CD4-positive, alpha-beta T cell treated with Interleukin-1 beta for 1 hour (primary cell): ENCODE measurements at places on chromosomes 12 and 14.

DNA sequence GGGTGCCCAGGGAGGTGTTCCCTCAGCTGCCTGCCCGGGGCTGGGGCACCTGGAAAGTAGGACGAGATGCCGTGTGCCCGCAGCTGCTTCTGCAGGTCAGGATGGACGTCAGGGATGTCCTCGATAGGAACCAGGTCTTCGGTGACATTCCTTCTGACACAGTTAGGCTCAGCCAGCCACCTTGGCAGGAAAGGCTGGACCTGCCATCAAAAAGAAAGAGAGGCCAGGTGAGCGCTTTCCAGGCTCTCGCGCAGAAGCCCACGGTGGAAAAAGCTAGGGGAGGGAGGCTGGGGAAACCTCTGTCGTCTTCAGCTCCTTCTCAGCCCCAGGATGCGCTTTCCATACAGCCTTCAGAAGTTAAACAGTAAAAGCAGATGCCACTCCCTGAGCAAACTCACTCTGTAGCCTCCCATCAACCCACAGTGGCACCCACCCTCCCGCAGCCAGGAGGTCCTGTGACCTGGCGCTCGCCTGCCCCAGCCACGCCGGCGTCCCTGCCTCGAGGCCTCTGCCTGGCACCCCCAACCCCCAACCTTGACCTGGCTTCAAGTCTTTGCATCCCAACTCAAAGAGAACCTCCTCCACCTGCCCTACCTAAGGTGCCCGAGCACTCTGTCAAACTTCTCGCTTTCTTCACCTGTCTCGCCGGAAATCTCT is 1.3 kb downstream of the DDX51 start:
- DNase-seq, result no peak

GRCh38 chr14:67395086-67395875 is 16.7 kb downstream of the PLEK2 start:
- no peak for DNase-seq

DNA sequence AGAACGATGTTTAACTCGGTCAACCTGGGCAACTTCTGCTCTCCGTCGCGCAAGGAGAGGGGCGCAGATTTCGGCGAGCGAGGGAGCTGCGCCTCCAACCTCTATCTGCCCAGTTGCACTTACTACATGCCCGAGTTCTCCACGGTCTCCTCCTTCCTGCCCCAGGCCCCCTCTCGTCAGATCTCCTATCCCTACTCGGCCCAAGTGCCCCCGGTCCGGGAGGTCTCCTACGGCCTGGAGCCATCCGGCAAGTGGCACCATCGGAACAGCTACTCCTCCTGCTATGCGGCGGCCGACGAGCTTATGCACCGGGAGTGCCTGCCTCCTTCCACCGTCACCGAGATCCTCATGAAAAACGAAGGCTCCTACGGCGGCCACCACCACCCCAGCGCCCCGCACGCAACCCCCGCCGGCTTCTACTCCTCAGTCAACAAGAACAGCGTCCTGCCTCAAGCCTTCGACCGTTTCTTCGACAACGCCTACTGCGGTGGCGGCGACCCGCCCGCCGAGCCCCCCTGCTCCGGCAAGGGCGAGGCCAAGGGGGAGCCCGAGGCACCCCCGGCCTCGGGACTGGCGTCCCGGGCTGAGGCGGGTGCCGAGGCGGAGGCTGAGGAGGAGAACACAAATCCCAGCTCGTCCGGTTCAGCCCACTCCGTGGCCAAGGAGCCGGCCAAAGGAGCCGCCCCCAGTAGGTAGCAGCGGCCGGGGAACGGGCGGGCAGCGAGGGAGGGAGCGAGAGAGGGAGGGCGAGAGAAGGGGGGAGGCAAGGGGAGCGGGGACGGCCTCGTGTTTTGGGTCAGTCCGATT is 513 bp downstream of the HOXC11 start:
- DNase-seq, result no peak

DNA sequence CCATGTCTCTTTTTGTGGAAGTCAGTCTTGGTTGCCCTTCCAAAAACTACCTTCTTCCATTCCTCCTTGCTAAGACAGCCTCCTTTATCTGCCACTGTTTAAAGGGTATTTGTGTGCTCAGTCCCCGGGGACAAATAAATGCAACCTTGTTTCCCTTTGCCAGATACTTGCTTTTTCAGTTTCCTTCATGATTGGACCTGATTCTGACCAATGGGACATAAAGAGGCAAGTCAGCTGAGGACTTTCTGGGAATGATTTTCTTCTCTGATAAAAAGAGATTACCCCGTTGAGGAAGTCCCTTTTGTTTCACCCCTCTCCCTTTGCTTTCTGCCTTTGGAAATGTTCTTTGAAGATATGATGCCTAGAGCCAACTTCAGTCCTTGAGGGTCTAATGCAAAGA is 7.4 kb upstream of the TUBA1B start:
- no peak for DNase-seq

- no peak for DNase-seq
These were observed 327.0 kb downstream of the SEC23A start for GRCh38 chr14:38775986-38776385.

DNA sequence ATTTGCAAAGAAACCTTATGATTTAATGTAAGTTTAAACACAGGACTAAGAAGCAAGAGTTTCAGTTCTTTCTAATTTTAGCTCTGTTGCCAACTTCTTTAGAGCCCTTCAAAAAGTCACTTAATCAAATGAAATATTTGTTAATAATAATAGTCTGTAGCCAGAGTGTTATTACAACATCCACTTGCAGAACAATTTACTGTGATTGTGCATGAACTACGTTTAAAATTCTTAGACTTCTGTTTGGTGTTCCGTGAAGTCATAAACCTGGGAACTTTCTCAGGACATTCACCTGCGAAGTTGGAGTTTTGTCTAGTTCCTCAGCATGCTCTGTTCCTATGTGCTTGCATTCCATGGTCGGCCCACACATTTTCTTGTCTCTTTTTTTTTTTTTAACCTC is 244.0 kb upstream of the AVPR1A start:
- no peak for DNase-seq

DNA sequence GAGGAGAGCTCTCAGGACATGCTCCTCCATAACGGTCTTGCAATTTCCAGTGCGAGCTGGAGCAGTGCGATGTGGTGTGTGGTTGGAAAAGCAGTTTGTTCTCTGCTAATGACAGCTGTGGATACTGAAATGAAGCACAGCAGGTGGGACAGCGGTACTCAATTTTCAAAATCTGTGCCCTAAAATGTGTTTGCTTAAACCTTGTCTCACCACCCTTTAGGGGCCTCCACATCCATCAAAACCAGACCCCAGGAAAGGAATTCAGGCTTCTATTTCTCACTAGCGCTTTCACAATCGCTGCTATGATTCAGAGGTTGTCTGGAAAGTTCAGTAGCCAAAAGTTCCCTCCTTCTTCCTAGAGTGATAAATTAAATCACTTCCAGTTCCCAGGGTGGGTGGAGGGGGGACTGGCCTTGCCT is 440.8 kb downstream of the EGLN3 start:
- DNase-seq, result no peak

DNA sequence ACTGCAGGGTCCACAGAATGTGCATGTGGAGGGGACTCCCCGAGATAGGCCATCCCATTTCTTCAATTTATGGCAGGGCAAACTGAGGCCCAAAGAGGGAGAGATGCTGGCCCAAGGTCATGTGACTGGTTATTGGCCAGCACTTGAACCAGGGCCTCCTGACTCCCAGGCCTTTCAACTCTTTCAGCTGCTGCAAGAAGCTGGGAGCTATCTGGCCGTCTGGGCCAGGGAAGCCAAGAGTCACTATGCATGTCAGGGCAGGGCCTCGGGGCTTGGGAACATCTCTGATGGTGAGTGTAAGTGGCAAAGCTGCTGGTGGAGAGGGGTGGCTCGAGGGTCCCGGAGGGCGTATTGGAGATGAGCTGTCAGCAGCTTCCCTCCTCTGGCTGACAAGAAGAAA is 9.5 kb upstream of the LTBP2 start:
- DNase-seq, result no peak

DNA sequence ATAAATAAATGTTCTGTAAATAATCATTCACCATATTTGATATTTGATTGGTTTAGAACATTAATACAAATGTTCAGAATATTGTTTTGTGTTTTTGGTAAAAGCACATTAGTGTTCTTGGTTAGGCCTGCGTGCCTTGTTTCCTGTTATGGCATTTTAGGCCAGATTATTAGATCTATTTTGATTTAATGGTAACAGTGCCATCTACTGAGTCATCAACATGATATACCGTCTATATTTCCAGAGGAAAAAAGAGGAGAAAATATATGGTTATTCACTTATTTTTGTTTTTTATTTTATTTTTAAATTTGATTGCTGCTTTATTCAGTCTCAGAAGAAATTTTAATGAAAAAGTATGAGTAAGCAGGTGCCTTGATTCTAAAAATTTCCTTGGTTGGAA is 60.3 kb downstream of the GPHN start:
- DNase-seq, result no peak

- DNase-seq, result no peak
These were observed 807.8 kb upstream of the TMEM132C start for GRCh38 chr12:127459166-127459565.

DNA sequence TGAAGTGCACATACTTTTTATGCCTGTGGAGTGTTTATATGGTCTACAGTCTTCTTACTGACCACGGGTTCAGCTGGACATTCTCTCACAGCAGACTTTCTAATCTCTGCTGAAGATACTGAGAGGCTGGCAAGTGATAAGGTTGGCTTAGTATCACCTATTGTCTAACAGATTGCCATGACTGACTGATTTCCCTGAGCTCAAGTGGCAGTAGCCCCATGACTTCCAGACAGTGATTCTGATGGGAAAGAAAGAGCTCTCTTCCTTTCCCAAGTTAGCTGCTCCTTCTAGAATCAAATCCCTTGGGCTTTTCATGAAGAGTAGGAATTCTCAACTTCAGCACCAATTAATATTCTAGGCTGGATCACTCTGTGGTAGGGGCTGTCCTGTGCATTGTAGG is 141.4 kb downstream of the ANO4 start:
- DNase-seq, result no peak

- DNase-seq, result no peak
These were observed 51.4 kb upstream of the TMX1 start for GRCh38 chr14:51188566-51189185.

- no peak for DNase-seq
These were observed 450.3 kb downstream of the RMST start for GRCh38 chr12:97912943-97913342.

DNA sequence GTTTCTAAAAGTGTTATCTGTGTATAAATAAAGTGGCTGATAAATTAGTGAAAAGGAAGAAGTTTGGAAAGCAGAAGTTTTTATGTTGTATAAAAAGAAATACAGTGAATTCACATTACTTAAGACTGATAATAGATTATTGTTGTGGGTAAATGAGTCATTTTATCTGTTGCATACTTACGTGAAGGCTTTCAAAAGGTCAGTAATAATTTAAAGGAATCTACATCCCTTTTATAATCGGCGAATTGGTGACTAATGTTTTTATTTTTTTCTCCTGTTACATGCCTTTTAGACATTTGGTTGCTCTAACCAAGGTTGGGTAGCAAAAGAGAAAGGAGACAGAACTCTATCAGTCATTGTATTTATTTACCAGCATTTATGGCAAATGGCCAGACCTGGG is 155.9 kb downstream of the SLC41A2 start:
- no peak for DNase-seq
